ENCODE measurements at places on chromosomes 12 and 14. TPM values are rescaled to one million over a fixed set of nuclear protein-coding genes. Genes with fewer than 3 reads are reported as not detected.

The RASAL1 gene
- total RNA-seq, result not detected

The BRF1 gene
- total RNA-seq, result 31.0 TPM

The PIK3C2G gene
- not detected for total RNA-seq

The AGAP2 gene
- total RNA-seq, result 1.9 TPM

The PRH2 gene
- total RNA-seq, result not detected

The SCFD1 gene
- total RNA-seq, result 82.4 TPM

The ITGB7 gene
- not detected for total RNA-seq

The SLC38A4 gene
- 11.3 TPM for total RNA-seq
